ENCODE measurements at places on chromosomes 5 and 9.

DNA sequence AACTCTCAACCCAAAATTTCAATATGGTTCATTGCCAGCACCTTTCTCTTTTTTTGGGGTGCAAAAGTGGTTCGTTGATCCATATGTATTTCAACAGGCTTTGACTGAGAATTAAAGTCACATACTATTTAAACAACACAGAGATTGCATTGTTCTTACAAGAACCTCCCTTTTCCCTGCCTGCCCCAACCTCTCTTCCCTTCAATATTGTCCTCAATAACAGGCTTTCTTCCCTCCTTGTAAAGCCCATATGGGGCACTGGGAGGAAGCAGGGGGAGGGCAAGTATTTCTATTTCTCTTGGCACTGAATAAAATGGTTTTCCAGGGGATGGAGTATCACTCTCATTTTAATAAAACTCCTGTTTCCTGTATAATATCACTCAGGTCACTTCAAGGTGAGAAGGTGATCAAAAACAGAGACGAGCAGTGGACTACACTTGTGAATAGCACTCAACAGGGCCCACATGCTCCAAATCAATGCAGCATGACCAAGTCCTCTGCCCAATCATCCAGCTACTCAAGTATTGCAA, 65.1 kb downstream of the EFNA5 start:
- no peak for DNase-seq

DNA sequence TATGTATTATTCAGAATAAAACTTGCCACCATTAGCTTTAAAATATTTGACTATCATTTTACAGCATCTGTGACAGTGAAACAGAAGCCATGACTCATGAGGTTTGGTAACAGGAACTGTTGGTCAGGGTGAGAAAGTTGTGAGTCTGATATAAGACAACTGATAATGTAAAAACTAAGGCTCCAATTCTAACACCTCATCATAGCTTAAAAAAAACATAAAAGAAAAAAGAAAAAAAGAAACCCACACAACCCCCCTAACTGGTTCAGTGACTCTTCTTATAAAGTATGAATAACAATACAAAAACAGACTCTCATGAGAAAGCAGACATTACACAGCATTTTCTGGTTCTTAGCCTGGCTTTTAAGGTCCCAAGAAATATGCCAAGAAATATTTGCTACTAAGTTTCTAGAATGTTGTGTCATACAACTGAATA, 85.8 kb downstream of the MRPS27 start:
- DNase-seq = peak; percentile 80

GRCh38 chr5:8196061-8196460, 327.1 kb downstream of the MTRR start:
- DNase-seq = no peak

- DNase-seq = peak; percentile 71
Observed at GRCh38 chr5:136249678-136250266, 56.8 kb upstream of the SMIM32 start.

GRCh38 chr5:44869928-44870327, 61.2 kb downstream of the MRPS30 start:
- DNase-seq = no peak

- DNase-seq = no peak
Observed at GRCh38 chr9:132748450-132748849, 78.2 kb downstream of the GTF3C4 start.

Data from fibroblast of upper back skin (primary cell).